ENCODE measurements at places on chromosomes 7 and 10. TPM values are rescaled to one million over a fixed set of nuclear protein-coding genes. Genes with fewer than 3 reads are reported as not detected.

- no peaks in the 10 kb centered on the region for H3K36me3 ChIP-seq
- H3K4me3 ChIP-seq = no peak overlapping the region
- DNase-seq = no peak
- H3K27me3 ChIP-seq = peaks cover 1% of the 10 kb centered on the region
- H3K27ac ChIP-seq = no peak overlapping the region
Measured at GRCh38 chr7:28678431-28678965, 266.2 kb downstream of the CREB5 start.

DNA sequence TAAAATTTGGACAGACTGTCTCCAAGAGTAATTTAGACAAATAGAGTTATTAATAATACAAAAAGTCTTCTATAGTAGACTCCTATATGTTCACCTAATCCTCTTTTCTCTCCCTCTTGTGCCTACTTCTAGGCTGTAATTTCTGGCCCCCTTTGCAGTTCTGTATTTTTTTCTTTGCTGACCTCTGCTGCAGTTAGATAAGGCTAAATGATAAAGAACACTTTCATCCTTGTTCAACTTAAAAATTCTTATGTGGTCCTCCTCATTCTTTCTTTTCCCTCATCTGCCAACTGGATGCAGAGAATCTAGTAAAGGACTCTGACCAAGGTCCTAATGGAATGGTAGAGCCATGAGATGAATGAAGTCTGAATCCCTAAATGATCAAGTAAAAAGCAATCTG, 20.1 kb downstream of the GLCCI1 start:
- no peak overlapping the region for H3K27ac ChIP-seq
- no peaks in the 10 kb centered on the region for H3K27me3 ChIP-seq
- DNase-seq = no peak
- H3K36me3 ChIP-seq = peaks cover 26% of the 10 kb centered on the region

- H3K27ac ChIP-seq = no peak overlapping the region
- no peaks in the 10 kb centered on the region for H3K4me1 ChIP-seq
- no peak overlapping the region for H3K4me3 ChIP-seq
- no peaks in the 10 kb centered on the region for H3K36me3 ChIP-seq
Measured at GRCh38 chr7:137546671-137547070, 203.1 kb upstream of the PTN start.

The WEE2 gene
- not detected for total RNA-seq

DNA sequence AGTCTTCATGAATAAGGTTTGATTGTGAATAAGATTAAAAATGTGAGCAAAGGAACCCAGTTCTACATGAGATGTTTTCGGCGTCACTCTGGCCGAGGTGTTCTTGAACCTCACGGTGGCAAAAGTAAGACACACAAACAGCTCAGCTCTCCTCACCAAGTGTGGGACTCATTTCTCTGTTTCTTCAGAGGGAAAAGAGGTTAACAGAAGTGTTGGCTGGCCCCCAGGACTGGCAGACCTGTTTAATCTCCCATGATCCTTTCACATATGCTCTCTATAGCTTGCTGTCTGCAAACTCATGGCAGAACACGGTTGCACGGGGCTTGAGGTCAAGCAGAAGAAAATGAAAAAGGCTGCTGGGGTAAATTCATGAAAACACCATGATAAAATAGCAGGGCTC, 394.4 kb downstream of the CALN1 start:
- no peak overlapping the region for H3K27ac ChIP-seq
- DNase-seq = no peak
- H3K36me3 ChIP-seq = no peaks in the 10 kb centered on the region
- H3K4me1 ChIP-seq = no peaks in the 10 kb centered on the region

DNA sequence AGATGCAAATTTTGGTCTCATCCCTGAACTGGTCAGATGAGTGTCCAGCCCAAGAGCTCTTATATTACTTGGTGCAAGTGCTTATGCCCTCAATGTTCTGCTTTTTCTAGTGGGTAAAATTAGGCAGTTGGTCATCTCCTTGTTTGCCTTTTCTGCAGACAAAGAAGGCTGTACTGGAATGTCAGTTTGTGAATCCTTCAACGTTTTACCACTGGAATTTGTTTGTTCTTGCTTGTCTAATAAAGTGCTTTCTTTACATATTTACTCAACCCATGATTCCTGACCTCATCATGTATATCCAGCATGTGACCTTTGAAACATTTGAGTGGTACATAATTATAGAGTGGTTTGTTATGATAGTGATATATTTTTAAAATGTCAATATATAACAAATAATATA, 232.2 kb upstream of the TEX47 start:
- DNase-seq = no peak
- no peaks in the 10 kb centered on the region for H3K4me1 ChIP-seq
- H3K27ac ChIP-seq = no peak overlapping the region
- H3K27me3 ChIP-seq = no peaks in the 10 kb centered on the region

The SSC4D gene
- 0.71 TPM for total RNA-seq

The MKI67 gene
- 163 TPM for total RNA-seq

DNA sequence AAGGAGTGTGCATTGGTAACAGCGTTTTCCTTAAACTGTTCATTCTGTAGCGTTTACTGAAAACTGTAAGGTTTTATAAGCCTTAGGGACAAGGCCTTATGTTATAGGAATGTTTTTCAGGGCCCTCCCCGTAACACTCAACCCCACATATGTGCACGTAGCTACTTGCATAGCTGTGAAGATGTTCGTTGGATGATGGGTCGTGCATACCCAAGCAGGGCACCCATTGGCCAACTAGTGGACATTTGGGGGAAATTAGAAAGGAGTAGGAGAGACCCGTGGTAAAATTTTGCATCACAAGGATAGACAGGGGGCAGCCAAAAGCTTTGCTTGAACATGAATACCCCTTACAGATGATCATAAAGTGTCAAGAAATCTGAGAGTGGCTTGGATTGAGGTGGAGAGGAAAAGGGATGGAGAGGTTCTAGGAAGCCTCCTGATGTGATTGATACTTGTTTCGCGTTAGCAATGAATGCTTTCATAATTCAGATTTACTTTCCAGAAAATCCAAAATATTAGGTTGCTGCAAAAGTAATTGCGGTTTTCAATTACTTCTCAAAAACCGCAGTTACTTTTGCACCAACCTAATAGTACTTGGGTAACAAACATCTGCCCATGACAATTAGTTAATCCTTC, 878 bp downstream of the SEC61A2 start:
- peaks cover 25% of the 10 kb centered on the region for H3K4me1 ChIP-seq
- no peak for DNase-seq
- peak overlapping the region; percentile 87 for H3K4me3 ChIP-seq
- H3K27ac ChIP-seq = peak overlapping the region; percentile 71
- H3K27me3 ChIP-seq = no peaks in the 10 kb centered on the region
- H3K36me3 ChIP-seq = peaks cover 24% of the 10 kb centered on the region

The PTPRE gene
- total RNA-seq = 16.8 TPM

DNA sequence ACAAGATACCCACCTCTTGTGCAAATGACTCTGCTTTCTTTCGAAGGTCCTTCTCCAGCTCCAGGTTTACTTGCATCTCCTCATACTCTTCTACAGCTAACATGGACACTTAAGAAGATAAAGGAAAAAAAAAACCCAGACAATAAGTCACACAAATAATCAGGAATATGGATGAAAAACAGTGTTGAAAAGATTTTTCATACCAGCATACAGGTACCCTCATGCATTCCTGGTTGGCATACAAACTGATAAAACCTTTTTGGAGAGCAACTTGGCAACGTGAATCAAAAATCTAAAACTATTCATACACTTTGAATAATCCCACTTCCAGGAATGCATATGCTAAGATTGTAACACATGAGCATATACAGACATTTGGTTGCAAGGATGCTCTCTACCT, 60.1 kb downstream of the SHTN1 start:
- no peak overlapping the region for H3K27ac ChIP-seq
- H3K4me3 ChIP-seq = no peak overlapping the region
- H3K36me3 ChIP-seq = no peaks in the 10 kb centered on the region
- H3K4me1 ChIP-seq = no peaks in the 10 kb centered on the region
- no peaks in the 10 kb centered on the region for H3K27me3 ChIP-seq

- no peaks in the 10 kb centered on the region for H3K27me3 ChIP-seq
- H3K4me1 ChIP-seq = no peaks in the 10 kb centered on the region
- no peak overlapping the region for H3K27ac ChIP-seq
- no peak overlapping the region for H3K4me3 ChIP-seq
Measured at GRCh38 chr7:141838581-141838980, 2.7 kb downstream of the PRSS37 start.

The NKX2-3 gene
- total RNA-seq = not detected

The STAM gene
- total RNA-seq = 33.8 TPM

The MYL7 gene
- total RNA-seq = not detected

- peaks cover 61% of the 10 kb centered on the region for H3K36me3 ChIP-seq
- H3K4me1 ChIP-seq = peaks cover 38% of the 10 kb centered on the region
- no peak for DNase-seq
- H3K4me3 ChIP-seq = peak overlapping the region; percentile 85
Measured at GRCh38 chr7:93117327-93117726, 452 bp downstream of the SAMD9 start.

The IFIT1B gene
- not detected for total RNA-seq

- no peak overlapping the region for H3K4me3 ChIP-seq
- H3K4me1 ChIP-seq = peaks cover 9% of the 10 kb centered on the region
- no peak for DNase-seq
Measured at GRCh38 chr7:90593205-90593604, 2.9 kb upstream of the CDK14 start.

DNA sequence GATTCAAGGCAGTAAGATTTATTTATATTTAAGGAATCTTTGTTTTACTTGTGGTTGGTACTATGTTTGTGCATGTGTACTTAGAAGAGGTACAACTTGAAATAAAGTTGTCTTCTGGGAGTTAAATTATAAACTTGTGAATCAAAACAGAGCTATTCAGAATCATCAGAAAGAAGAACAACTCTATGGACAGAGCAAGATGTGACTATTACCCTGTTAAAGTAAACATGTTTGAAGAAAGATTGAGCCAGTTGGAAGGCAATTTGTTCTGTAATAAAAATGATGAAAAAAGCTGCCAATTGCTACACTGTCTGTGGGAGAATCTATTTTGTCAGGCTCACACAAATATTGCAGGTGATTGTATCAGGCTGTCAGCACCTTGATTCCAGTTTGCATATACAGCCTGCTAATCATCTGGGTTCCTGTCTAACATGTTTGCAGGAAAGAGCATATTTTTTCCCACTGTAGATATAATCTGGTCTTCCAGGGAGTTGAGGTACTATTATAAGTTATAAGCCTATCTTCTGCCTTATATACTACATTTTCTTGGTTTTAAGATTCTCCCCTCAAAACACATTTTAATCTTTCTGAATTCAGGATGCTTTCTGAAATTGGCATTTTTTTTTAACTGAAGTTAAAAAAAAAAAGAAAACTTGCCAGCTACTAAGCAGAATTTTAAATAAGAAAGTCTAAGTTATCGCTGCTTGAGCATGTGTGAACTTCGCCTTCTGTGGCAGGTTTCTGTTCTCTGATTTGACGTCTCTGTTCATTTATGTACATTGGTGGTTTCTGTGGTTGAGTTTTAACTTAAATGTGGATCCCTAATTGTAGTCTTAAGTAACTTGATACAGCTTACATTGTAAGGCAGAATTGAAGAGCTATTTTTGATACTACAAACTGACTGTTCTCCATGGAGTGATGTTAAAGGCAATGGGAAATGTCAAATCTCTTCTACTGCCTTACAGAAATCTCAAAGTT, 46.0 kb downstream of the ZNRF2 start:
- H3K4me1 ChIP-seq = peaks cover 44% of the 10 kb centered on the region
- no peak for DNase-seq
- H3K4me3 ChIP-seq = peak overlapping the region; percentile 60
- H3K36me3 ChIP-seq = peaks cover 32% of the 10 kb centered on the region
- H3K27me3 ChIP-seq = no peaks in the 10 kb centered on the region

The KLLN gene
- 0.55 TPM for total RNA-seq

DNA sequence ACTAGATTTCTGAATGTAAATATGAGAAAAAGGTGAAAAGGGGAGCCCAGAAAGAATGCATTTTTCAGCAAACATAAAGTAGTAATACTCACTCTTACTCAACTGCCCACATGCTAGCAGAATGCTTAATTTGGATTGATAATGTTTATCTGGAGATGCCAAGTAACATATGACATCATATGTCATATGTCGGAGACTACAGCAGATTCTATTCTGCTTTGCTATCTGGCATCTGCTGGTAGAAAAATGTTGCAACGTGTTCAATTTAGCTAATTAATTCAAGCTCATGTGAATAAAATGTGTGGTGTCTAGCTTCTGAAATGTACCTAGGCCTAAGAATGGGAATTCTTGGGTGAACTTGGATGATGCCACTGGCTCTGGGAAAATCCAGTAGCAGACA, 4.5 kb downstream of the BBIP1 start:
- H3K4me1 ChIP-seq = peaks cover 18% of the 10 kb centered on the region
- no peak overlapping the region for H3K4me3 ChIP-seq
- H3K27ac ChIP-seq = no peak overlapping the region
- no peak for DNase-seq

The PTPRN2 gene
- total RNA-seq = 1.1 TPM

The MYH16 gene
- total RNA-seq = not detected

The EN2 gene
- total RNA-seq = not detected

- H3K4me1 ChIP-seq = no peaks in the 10 kb centered on the region
- H3K27me3 ChIP-seq = no peaks in the 10 kb centered on the region
- DNase-seq = no peak
- H3K27ac ChIP-seq = no peak overlapping the region
- no peak overlapping the region for H3K4me3 ChIP-seq
Measured at GRCh38 chr7:77674878-77675277, 21.4 kb upstream of the RSBN1L start.

- H3K4me1 ChIP-seq = peaks cover 9% of the 10 kb centered on the region
- no peak overlapping the region for H3K27ac ChIP-seq
- no peak overlapping the region for H3K4me3 ChIP-seq
- H3K27me3 ChIP-seq = no peaks in the 10 kb centered on the region
- no peak for DNase-seq
Measured at GRCh38 chr10:93313798-93314197, 168.3 kb downstream of the MYOF start.

GRCh38 chr10:97349752-97350513, 15.4 kb upstream of the FRAT2 start:
- no peak for DNase-seq
- no peak overlapping the region for H3K27ac ChIP-seq
- H3K4me3 ChIP-seq = no peak overlapping the region
- H3K4me1 ChIP-seq = no peaks in the 10 kb centered on the region
- peaks cover 8% of the 10 kb centered on the region for H3K36me3 ChIP-seq

The ASAH2B gene
- total RNA-seq = 2.6 TPM

DNA sequence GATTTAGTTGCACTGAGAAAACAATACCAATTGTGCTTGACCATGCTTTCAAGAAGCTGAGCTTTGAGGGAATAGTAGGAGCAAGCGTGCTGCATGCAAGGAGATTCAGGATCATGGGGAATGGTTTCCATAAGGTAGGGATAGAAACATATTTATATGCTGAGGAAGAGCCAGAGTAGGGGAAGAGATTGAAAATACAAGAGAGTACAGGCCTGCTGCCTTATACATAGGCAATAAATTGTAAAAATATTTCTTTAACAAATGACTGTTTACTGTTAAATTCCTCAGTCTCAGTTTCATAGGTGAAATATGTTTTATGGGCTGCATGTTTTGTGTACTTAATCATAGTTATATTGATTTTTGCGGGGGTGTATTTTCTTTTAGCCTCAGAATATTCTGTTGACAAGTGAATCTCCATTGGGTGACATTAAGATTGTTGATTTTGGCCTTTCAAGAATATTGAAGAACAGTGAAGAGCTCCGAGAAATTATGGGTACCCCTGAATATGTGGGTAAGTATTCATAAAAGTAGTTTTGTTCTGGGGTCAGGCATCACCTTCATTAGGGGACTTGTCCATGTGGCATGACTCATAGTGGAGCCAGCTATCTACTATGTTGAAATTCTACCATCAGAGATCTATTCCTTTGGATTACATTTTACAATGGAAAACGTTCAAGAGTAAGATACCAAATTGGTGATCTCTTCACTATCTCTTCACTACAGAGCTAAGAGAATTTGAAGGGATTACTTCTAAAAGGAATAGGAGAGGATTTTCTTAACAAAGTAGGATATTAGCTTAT, 36.5 kb downstream of the STK17A start:
- no peak for DNase-seq
- H3K4me3 ChIP-seq = no peak overlapping the region
- H3K4me1 ChIP-seq = peaks cover 31% of the 10 kb centered on the region
- H3K27ac ChIP-seq = no peak overlapping the region

Data from activated T-helper 2 cell treated with anti-CD3 and anti-CD28 coated beads, Interferon-gamma antibody, Interleukin-2, Interleukin-4, amounts not matched to agents 10 μg/mL and 5 μg/mL and 100 μg/mL, durations not matched to agents 14 hours and 24 hours and 36 hours (primary cell).